ENCODE measurements at places on chromosomes 13 and 19.

GRCh38 chr19:2659856-2660432 lies 42.5 kb downstream of the GNG7 start:
- no peak for DNase-seq

GRCh38 chr13:57353831-57354230 lies 186.8 kb downstream of the PRR20E start:
- DNase-seq, result no peak

DNA sequence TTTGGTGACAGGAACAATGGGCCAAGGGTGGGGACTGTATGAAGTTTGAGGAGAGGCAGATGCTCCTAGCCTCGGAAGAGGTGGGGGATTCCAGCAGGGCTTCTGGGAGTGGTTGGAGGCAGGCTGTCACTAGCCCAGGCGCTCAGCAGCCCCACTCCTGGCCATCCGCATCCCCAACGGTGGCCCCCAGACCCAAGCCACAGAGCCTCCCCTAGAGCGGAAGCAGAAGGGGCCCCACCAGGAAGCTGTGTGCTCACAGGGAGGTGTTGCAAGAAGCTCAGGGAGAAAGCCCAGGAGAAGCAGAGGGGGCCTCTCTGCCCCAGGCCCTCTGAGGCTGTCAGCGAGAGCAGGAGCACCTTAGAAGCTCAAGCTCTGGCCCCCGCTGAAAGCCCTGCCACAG lies 8.3 kb downstream of the PRAM1 start:
- no peak for DNase-seq

DNA sequence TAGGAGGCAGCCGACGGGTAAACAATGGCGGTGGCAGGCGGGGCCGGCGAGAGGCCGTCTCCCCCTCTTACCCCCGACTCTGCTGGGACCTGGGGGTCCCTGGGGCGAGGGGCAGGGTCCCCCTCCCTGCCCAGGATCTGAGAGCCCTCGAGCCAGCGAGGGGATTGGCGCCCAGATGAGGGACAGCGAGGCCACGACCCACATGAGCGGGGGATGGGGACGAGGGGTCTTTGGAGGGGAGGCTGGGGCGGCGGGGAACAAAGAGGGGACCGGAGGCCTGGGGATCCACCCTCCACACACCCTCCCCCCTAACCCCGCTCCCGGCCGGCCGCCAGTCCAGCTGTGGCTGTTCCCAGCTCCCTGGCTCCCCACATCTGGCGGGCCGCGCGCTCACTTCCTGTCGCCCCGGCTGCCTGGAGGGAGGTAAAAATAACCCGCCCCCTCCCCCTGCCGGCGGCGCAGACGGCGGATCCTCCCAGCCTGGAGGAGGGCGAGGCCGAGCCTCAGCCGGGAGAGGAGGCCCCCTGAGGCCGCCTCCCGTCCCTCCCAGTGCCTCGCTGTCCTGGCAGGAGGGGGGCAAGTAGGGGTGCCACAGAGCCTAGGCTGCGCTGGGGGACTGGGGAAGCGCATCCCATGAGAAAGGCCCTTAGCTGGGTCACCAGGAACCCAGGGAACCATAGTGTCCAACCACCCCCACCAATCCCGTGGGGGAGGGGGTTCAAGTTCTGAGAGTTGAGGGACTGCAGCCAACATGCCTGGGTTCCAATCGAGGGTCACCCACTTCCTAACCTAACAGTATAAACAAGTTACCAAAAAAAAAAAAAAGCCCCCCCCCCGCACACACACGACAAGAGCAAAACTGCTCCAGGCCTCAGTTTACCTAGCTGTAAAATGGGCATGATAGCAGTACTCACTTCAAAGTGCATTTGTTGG lies 29.3 kb upstream of the NANOS3 start:
- DNase-seq, result peak; percentile 81

- no peak for DNase-seq
Observed at GRCh38 chr19:13255719-13256059, 105.5 kb downstream of the IER2 start.

DNA sequence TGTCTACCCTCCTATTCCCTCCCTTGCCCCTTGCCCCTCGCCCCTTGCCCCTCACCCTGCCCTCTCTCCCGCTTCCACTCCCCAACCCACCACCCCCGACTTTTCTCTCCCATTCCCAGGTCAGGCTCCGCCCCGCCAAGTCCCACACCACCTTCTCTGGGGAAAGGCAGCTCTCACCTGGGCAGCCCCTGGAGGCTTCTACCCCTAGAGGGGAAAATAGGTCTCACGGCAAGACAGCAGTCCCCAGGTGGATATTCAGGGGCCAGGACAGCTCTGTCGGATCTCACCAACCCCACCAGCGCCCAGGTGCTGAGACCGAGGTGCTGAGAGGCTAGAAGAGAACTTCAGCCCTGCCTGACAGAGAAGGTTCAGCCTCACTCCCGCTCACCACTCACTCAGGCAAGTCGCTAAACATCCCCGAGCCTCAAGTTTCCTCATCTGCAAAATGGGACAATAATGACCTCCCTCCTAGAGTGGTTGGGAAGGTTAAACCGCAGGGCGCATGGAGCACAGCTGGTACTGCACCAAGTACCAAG lies 1.4 kb upstream of the ERFL start:
- DNase-seq, result no peak

- no peak for DNase-seq
Observed at GRCh38 chr13:53411463-53411862, 382.9 kb downstream of the OLFM4 start.

DNA sequence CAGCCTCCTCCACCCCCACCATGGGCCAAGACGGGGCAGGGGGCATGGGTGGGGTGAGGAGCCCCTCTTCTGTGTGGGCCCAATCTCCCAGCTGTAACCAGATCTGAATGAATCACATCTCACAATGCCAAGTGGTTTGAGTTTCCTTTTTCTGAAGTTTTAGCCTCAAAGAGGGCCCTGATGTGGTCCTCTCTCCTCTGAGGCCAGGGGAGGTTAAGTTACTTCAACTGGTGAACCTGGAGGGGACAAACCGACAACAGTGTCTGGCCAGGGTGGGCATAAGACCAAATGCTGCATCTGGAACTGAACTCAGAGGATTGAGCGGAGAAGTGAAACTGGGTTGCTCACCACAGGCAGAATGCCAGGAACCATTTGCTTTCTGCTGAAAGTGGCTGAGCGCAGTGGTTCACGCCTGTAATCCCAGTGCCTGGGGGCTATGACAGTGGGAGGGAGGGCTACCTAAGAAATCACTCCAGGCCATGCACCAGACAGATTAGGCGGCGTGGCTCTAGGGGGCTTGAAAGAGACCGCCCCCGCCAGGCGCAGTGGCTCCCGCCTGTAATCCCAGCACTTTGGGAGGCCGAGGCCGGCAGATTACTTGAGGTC lies 15.4 kb upstream of the IRGC start:
- DNase-seq, result peak; percentile 32

DNA sequence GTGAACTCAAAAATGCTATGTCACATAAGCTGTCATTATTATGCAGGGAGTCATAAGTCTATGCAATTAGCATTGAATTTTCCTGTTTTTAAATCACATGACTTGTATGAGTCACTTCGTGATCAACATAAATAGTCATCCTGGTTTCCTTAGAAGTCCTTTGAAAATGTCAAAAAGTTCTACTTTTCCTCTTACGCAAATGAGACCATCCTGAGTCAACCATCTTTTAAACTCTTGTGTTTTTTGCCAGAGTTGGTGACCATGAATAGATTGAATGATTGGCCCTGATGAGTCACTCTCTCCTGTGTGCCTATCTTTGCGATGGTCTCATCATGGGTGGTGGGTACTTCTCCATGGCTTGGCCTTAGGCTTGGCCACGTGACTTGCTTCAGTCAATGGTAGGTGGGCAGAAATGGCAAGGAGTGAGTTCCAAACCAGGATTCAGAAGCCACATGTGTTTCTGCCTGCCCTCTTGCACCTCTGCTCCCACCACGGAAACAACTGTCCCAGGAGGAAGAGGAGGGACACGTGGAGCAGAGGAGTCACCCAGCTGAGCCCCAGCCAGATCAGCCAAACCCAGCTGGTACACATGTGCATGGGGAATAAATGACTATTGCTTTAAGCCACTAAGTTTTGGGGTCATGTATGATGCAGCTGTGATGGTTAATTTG lies 123.5 kb upstream of the CACNA1A start:
- no peak for DNase-seq

- DNase-seq, result no peak
Observed at GRCh38 chr13:96999091-96999490, 4.8 kb upstream of the OXGR1 start.

DNA sequence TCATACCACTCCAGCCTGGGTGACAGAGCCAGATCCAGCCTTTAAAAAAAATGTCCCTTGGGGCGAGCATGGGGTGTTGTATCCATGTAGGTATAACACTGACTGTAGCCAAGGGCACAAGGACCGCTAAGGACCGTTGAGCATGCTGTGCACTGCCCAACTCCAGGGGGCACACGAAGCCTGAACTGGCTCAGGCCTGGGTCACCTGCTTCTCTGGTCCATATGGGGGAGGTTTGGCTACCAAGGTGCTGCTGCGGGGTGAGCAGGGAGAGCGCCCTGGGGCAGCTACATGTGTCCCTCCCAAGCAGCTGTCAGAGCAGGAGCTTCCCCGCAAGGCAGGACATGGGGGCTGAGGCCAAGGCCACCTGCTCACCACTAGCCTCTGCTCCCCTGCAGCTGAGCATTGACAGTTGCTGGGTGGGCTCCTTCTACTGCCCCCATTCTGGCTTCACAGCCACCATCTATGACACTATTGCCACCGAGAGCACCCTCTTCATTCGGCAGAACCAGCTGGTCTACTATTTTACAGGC lies 16.3 kb downstream of the CATSPERG start:
- no peak for DNase-seq

- no peak for DNase-seq
Observed at GRCh38 chr13:36086117-36086516, 45.1 kb downstream of the DCLK1 start.

DNA sequence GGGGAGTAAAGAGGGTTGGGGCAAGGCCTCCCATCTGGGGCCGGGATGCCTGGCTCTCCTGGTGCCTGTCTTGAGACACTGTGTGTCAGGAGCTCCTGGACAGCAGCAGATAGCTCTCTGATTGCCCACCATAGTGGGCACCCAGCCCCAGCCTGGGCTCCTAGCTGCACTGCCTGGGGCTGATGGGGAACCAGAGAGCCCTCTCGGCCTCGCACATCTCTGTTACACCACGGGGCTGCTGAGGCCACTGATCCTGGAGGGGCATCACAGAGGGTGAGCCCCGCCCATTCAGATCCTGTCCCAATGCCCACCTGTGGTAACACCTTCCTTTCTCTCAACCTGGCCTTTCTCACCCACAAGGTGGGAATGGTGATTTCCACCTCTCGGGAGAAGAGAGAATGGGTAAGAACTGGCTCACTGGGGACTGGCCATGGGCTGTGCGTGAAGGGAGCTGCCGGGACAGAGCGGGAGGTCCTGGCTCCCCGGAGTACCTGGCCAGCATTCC lies 135.9 kb downstream of the URI1 start:
- no peak for DNase-seq

GRCh38 chr19:13689085-13689484 lies 75.2 kb upstream of the MRI1 start:
- DNase-seq, result no peak

- no peak for DNase-seq
Observed at GRCh38 chr13:24267801-24268200, 41.6 kb upstream of the C1QTNF9 start.

DNA sequence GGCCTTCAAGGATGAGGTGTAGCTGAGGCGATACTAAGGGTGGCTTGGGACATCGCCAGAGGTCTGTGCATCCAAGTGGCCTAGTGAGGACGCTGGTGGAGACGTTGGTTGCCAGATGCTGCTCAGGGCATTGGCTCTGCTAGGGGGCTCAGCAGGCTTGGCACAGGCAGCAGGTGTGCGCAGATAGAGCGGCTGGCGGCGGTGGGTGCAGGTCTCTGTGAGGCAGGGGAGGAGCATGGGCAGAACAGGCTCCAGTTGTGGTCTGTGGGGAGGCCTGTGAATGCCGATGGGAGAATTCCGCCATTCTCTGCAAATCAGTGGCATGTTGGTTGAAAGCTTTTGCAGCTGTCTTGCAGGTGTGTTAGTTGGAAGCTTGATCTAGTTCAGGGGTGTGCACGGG lies 21.2 kb downstream of the PRAM1 start:
- no peak for DNase-seq

GRCh38 chr13:79457948-79458347 lies 23.0 kb upstream of the NDFIP2 start:
- no peak for DNase-seq

GRCh38 chr13:101965096-101965495 lies 436.8 kb downstream of the FGF14 start:
- DNase-seq, result no peak

- no peak for DNase-seq
Observed at GRCh38 chr13:73681015-73681414, 453.2 kb downstream of the KLF12 start.

GRCh38 chr19:10503002-10503789 lies at the start of gene KEAP1:
Gene KEAP1, minus strand, starts transcription at chr19:10503356. Its CDS starts 3,323 bp downstream, at chr19:10500033.
- DNase-seq, result no peak

DNA sequence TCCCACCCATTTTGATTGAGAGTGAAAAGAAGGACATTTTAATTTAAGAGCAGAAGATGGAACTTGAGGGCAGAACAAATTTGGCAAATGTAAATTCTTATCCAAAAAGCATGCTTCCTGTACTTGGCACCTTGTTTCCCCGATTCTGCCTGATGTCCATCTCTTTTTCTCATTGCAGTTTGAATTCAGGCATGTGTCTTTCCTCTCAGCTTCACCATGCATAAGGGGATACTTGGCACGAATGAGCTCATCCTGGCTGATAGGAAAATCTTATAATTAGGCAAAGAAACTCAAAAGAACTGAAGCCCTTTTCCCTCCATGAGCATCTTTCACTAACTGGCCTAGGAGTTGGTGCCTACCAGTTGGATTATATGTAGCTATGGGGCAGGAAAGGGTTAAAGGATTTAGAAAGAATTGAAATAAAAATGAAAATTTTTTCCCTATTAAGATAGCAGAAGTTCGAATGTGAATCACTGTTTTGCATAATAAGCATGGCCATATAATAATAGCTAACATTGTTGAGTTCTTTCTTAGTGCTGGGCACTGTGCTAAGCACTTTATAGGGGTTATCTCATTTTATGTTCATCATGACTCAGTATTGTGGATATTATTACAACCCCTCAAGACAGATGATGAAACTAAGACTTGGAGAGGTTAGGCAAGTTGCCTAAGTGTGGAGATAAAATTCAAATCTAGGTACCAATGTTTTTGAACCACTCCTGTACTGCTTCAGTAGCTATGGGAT lies 386.6 kb downstream of the KCNRG start:
- DNase-seq, result no peak

GRCh38 chr19:31545777-31546176 lies 196.5 kb upstream of the TSHZ3 start:
- no peak for DNase-seq

Measured in GM06990 (cell line).